ENCODE measurements at places on chromosomes 12 and 14.

- DNase-seq: peak; percentile 56
Observed at GRCh38 chr14:65940056-65940735, 527.7 kb downstream of the FUT8 start.

DNA sequence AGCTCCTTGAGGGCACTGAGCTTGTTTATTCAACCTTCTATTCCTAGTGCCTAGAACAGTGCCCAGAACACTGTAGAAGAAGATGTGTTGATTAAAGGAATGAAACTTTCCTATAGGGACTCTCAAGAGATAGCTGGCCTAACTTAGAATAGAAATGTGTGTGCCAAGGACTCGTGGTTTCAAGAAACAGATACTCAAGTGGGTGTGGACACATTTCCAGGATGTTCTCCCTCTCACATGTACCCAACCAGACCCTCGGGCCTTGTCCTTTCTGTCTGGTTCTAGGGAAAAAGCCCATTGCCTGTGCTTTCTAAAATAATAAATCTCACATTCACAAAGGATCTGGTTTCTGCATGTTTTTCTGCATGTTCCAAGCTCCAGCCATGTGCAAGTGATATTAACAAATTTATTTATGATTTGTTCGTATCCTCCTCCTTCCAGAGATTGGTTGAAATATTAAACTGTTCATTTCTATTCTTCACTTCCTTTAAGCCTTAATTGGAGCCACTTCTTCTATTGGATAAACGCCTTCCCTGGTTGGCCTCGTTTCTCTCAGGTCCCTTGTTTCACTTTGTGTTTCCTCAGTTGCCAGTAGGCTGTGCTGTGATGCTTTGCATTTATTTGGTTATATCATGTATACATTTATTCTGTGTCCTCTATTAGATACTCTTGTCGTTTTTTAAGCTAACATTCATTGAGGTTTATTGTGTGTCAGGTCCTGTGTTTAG is 89.8 kb downstream of the CRADD start:
- DNase-seq: peak; percentile 55

- no peak for DNase-seq
Observed at GRCh38 chr12:108643941-108644810, 10.5 kb upstream of the SELPLG start.

- no peak for DNase-seq
Observed at GRCh38 chr12:3186546-3187215, 109.5 kb downstream of the TSPAN9 start.

DNA sequence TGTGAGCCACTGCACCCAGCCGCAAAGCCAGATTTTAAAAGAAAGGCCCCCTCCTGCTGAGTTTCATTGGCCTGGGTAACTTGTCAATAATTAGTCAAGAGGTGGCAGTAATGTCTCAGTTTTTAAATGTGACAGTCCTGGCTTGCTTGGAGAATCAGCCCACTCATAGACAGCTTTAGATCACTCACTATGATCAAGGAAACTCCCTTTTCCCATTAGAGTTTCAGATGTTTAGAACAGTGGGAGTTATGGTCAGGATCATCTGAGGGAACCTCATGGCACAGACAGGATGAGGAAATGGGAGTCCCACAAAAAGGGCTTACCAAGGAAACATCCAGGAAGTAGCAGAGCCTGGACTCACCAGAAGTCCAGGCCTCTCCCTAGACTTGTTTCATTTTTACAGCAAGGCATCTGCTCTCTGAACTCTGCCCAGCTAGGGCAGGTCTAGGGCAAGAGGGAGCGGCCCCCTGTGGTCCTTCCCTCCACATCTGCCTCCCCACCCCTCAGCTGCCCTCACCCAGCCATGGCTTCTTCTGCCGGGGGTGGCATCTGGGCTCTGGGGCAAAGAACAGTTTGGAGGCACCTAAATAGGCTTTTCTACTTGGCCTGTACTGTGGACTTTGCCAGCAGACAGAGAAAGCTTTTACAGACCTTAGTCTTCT is 11.2 kb downstream of the BCL2L14 start:
- DNase-seq: peak; percentile 1

DNA sequence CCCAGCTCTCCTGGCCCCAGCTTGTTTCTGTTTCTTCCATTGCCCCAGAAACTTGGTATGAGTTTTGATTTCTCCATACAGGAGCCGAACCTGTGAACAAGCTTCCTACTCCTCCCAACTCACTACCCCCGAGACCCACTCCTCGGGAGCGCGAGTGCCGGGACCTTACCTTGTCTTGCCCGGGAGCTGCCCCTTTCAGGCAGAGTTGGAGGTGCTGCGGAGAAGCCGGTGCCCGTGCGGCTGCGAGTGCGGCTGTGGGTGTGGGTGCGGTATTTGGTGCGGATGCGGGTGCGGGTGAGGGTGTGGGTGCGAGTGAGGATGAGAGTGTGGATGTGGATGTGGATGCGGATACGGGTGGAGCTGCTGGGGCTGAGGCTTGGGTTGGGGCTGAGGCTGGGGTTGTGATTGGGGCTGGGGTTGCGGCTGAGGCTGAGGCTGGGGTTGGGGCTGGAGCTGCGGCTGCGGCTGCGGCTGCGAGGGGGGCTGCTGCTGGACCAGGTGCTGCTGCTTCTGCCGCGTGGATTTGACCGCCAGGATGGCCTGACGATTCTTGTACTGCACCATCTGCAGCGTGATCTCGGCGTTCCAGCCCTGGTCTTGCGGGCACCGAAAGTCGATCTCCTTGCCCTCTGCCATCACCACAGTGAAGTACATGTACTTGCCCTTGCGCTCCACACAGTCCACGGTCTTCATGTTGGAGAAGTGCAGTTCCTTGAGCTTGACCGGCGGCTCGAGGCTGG is 1.1 kb downstream of the PHLDA1 start:
- DNase-seq: peak; percentile 28

DNA sequence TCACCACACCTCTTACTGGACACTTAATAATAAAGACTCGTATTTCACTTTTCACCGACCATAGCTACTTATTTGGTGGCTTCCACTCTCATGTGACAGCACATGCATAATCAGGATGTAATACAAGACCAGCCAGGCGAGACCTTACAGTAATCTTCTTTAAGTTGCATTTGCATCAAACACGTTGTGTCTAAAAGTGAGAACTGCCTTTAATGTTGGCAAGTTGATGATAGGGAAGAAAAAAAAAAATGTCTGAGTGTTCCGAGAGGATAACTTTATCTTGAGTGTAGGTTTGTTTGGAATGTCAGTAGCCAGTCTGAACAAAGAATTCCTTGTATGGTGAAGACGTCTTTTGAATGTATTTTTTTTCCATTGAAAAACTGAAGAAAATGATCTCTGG is 440.4 kb downstream of the ADAMTS20 start:
- no peak for DNase-seq

DNA sequence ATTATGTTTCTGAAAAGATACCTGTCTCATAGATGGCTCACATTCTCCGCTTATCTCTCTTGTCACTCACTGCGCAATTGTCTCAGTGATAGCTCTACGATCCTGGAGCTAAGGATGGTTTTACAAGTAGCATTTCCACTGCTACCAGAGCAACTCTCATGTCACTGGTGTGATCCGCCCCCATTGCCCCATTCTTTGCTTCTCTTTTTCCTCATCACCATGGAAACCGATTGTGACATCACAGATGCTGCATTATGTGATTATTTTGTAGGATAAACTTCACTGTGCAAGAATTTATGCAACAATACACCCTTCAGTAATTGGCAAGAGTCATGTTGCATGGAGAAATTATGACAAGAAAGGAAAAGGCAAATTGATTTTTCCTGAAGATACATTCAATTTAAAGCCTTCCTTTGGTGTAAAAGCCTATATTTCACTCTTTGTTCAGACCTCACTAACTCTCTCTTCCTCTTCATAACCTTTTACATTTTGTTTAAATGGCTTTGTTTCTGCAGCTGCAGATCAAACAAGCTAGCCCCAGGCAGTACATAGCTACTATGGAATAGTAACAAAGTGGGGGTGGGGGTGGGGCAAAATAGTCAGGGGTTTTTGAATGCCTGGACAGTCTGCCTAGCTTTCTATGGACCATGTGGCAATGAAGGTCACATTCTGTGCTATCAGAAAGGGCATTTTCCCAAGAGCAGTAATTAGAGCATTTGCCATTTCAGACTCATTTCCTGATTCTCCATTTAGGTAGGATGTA is 539.8 kb downstream of the NRXN3 start:
- DNase-seq: no peak

DNA sequence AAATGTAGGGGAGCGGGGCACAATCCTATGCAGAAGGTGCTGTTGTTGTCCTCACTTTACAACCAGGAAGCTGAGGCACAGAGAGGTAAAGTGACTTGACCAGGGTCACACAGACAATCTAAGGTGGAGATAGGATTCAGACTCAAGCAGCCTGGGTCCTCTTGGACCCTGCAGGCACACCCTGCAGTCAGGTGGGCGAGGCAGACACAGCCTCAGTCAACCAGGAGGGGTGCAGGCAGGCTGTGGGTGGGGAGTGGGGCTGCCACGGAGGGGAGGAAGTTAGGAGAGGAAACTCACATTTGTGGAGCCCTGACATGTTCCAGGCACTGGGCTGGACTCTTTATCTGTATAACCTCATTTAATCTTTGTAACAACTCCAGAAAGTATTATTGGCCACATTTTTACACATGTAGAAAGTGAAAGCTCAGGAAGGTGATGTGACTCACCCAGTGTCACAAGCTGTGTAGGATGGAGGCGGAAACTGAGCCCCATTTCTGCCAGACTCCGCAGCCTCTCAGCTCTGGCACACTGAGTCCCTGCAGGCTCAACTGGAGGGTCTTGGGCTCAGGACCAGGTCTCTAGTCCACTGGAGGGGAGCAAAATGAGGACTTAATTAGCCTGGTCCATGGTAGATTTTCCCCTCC is 24.9 kb upstream of the CHGA start:
- no peak for DNase-seq

DNA sequence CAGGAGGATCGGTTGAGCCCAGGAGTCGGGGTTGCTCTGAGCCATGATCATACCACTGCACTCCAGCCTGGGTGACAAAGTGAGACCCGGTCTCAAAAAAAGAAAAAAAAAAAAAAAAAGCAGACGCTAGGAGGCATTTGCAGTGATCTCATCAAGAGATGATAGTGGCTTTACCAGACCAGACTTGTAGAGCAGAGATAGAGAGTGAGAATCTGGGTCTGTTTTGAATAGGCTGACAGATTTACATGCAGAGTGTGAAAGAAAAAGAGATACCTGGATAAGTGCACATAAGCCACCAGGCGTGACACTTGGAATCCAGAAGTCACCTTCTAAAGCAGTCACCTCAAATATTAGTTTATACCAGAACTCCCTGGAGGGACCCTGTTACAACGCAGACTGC is 21.1 kb upstream of the FLRT2 start:
- no peak for DNase-seq

DNA sequence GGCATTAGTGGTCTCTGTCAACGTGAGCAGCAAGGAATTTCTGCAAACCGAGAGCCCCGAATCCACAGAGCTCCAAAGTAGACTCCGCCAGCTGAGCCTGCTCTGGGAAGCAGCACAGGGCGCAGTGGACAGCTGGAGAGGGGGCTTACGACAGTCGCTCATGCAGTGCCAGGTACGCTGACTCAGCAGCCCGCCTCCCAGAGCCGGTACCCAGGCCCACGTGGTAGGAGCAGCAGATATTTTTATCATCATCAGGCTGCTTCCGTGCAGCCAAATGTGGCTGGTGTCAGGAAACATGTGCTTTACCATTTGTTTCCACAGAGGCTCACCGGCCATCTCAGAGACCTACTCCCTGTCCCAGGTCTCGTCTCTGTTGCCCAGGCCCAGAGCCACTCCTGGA is 73.7 kb downstream of the ESR2 start:
- DNase-seq: no peak

GRCh38 chr14:56798447-56799342 is 11.6 kb downstream of the OTX2 start:
- no peak for DNase-seq

DNA sequence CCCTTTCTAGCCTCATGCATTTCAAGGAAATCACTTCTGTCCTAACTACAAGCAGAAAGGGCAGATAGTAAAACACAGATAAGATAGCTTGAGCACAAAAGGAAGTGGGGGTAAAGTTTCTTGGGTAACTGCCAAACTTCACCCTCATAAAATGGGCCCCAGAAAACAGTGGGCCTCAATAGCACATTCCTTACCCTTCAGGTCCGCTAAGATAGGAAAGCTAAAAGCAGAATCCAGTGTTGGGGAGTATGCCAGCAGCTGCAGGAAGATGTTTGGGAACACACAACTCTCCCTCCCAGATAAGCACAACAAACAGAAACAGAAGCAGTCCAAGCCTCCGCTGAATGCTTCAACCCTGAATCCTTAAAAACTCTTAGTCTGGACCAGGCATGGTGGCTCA is 110.9 kb upstream of the MGAT4C start:
- no peak for DNase-seq

DNA sequence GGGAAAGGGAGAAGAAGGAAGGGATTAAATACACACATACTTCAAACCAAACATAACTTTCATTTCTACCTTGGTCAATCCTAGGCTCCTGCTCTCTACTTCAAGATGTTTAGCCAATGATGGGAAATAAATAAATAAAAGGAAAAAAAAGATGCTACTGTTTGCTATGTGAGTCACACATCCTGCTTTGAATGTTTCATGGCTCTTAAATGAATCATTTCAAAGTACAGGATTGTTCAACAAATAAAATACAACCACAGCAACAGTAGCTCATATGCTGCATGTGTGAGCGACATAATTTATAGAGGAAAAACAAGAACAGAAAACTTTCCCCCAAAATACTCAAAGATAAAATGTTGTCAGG is 54.3 kb upstream of the NPFF start:
- DNase-seq: no peak

- DNase-seq: no peak
Observed at GRCh38 chr12:47944685-47945340, 18.6 kb upstream of the TMEM106C start.

GRCh38 chr14:60095781-60096450 is 4.2 kb downstream of the PCNX4 start:
- DNase-seq: no peak

DNA sequence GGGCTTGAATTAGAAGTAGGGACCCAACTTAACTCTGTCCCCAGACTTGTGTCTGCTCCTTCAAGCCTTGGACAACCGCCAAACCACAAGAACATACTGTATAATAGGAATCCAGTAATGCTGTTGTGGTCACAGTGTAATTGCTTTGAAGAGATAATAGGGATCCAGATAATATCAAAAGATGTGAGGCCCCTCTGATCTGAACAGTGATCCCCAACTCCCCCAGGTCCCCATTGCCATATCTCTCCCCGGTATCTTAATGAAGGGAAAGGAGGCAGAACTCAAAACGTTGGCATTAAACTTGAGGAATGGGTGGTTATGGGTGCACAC is 8.5 kb upstream of the PLEKHH1 start:
- no peak for DNase-seq

DNA sequence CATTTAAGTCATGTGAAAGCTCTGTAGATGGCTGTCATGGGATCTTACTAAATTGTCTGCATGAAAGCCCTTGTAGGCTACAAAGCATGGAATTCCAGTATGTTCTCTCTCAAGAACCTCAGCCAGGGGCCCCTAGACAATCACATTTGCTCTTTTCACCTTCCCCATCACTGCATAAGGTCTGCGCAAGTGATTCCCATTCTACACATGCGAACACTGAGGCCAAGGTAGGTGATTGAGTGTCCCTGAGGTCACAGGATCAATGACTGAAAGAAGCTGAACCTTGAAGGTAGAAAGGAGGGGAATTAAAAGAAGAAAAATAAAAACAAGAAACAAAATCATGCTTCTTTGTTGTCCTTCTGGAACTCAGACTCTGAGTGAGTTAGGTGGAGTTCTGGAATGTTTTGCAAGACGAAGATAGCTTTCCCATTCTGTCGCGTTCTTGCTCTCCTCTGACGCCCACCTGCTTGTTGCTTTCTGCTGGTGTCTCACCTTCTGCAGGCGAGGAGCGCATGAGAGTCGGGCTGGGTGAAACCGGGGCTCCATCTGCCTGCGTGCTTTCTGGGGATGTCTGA is 79.9 kb downstream of the SPRING1 start:
- no peak for DNase-seq

- DNase-seq: no peak
Observed at GRCh38 chr14:24311837-24312615, 724 bp downstream of the LTB4R start.

Data from NCI-H748 treated with DMSO at 0.1 percent for 48 hours (cell line).